ENCODE measurements at places on chromosomes 11 and 22.

DNA sequence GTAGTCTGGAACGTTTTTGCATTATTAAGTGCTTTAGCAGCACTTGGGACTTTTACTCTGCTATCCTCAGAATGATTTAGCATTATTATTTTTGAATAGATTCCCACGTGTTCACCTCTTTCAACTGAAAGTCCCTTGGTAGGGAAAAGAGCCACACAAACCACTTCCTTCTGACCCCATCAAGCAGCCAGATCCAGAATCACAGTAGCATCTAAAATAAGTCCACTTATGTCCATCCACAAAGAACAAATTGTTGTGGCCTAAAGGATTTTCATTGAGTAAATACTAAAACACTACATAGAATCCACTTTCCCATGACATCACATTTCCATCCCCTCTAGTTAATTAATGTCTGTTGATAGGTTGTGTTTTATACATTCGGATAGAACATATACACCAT is 381.7 kb downstream of the AASDHPPT start:
- no peak for DNase-seq

DNA sequence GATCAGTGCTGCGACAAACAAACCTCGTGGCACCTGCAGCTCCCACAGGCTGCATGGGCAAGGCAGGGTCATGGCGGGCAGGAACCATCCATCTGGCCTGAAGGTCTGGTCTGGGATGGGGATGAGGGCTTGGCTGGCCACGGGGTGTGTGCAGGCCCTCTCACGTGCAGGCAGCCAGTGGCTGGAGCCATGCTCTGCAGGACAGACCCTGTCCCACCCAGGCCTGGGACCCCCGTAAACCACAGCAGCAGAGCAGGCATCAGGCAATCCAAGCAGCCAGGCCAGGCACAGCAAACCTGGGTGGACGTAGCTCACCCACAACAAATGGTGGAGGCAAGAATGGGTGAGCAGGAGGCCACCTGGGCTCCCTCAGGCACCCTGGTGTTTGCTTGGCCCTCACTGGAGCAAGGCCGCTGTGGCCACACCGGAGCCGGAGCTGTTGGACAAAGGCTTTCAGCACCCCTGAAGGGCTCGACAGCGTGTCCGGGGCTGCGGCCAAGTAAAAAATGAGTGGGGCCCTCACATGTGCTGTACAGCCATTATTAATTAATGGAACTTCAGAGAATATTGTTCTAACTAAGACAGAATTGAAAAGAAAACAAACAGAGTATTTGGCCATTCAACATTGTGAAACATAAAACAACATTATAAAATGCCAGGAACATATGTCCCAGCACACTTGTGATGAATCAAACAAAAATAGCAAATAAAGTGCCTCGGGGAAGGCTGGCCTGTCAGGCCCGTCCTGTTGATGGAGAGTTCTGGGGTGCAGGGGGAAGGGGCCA is 24.0 kb upstream of the GNB1L start:
- DNase-seq = no peak

- no peak for DNase-seq
Measured at GRCh38 chr11:116702772-116703385, 69.9 kb downstream of the BUD13 start.

GRCh38 chr11:29282088-29282487 is 734.7 kb downstream of the KCNA4 start:
- no peak for DNase-seq
